HT1080 (cell line): ENCODE measurements at places on chromosomes 12 and 14.
A peak's percentile ranks its signal among the peaks of the same experiment; 100 is the strongest.

GRCh38 chr14:73976125-73976524 is 26.0 kb downstream of the COQ6 start:
- no peak for DNase-seq

GRCh38 chr12:109273354-109273753 is 35.7 kb downstream of the FOXN4 start:
- no peak for DNase-seq

DNA sequence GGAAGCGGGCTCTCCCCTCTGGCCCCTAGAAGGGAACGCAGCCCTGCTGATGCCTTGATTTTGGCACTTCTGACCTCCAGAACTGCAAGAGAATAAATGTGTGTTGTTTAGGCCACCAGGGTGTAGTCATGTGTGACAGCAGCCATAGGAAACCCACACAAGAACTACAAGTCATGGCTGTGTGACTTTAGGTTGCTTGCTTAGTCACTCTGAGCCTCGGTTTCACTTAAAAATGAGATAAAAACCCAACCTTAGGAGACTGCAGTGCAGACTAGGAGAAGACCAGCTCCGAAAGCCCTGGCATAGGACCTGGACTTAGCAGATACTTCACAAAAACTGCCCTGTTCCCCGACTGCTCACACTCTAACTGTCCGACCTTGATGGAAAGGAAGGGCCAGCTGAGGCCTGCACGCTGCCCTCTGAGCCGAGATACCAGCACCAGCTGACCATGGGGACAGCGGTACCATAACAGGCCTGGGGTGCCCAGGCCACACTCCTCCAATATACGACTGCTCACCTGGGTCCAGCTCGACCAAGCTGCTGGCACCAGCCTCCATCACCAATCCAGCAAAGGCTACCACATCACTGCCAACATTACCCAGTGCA is 53.5 kb downstream of the CCDC85C start:
- no peak for DNase-seq

DNA sequence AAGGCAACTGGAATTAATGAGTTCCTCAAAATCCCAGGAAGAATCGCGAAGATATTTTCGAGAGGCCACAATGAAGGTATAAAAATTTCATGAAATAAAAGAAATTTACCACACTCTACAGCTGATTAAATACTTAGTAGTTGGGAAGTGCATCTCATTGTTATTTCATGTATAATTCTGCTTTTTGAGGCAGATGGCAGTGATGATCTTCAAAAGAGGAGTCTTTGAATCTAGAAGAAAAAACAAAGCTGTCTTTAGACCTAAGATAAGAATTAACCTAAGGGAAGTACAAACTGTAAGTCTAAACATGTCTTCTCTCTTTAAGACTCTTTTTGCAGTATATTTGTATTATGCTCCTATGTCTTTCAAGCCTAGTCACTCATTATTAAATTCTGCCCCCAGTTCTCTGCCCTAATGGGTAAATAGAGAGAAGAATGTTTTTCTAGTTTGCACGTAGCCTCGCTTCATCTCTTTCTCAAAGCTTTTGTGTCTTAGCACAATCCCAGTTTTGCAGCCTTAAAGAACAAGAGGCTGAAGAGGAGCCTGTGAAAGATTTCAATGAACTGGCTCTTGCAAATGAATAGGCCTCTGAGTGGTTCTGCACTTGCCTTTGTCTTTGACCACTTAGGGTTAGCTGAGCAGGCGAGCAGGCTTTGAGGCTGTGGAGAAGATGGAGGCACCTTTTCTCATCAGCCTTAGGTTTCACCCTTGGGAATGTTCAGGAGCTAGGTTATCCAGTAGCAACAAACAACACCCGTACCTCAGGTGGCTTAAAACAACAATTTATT is 32.7 kb downstream of the CFAP54 start:
- no peak for DNase-seq

DNA sequence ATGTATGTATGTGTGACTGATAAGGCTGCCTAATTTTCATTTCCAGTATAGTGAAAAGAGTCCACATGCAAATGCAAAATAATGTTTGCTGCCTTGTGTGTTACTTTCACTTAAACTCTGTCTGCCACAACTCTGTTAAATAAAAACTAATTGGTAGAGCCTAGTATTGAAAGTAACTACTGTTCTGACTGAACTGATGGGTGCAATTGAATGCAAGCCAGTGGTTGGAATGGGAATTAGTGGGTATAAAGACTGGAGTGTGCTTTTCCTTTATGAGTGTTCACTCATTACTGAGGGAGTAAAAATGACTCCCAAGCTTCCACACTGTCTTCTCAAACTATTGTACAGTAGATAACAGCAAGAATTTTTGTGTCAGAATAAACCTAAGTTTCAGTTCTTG is 571.0 kb downstream of the TMTC2 start:
- DNase-seq: no peak

GRCh38 chr12:115135800-115136211 is 451.8 kb upstream of the TBX3 start:
- DNase-seq: peak; percentile 10

- no peak for DNase-seq
Measured at GRCh38 chr12:121793440-121793837, at the start of gene RHOF. Gene RHOF (minus strand): TSS chr12:121793688. CDS start chr12:121793633, 55 bp downstream.

DNA sequence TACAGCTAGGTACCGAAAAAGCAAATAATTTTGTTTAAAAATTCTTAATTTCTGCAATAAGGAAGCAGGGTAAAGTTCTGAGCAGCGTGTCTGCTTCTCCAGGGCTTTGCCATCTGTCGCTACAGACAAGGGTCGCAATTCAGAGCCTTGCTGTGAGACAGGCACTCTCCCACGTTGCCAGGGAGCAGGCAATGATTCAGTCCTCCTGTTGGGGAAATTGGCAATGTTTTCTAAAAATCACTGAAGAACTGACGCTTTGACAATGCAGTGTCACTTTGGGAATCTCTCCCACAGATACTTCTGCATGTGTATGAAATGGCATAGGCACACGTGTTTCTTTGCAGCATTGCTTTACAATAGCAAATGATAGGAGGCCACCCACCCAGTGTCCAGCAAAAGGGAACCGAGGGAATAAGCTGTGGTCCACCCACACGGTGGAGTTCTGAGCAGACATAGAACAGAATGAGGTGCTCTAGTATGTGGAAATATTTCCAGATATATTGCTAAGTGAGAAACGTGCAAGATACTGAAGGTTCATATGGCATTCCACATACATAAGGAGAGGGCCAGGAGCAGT is 16.0 kb upstream of the HIP1R start:
- DNase-seq: no peak

- peak; percentile 30 for DNase-seq
Measured at GRCh38 chr12:24820872-24821271, 128.0 kb downstream of the BCAT1 start.

DNA sequence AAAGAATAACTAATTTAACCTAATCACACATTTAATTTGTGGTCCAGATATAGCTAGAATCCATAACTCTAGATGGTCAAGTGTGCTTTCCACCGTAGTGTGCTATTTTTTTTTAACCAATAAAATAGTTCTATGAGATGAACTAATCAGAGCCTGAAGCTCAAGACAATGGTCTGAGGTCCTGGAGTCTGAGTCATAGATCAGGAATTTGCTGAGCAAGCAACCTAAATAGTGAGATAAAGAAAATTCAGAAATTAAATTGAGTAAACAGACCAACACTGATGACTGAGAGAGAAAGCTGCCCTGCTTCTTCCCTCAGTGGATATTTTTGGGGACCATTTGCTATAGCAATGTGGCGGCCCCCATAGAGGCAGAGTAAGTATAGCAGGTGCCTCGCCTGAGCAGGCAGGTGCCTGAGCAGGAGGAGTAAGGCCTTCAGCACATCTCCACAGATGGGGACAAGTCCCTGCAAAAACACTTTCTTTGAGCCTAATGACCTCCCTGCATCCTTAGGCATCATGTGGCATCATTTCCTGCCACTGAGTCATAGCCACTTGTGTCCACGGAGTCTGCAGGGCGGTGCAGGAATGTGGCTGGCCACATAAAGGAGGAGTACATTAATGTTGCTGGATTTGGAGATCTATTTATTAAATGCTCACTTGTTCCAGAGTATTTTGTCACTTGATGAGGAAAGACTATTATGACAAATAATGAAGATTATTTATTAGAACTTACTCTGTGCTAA is 13.9 kb upstream of the CLEC4E start:
- DNase-seq: peak; percentile 46

DNA sequence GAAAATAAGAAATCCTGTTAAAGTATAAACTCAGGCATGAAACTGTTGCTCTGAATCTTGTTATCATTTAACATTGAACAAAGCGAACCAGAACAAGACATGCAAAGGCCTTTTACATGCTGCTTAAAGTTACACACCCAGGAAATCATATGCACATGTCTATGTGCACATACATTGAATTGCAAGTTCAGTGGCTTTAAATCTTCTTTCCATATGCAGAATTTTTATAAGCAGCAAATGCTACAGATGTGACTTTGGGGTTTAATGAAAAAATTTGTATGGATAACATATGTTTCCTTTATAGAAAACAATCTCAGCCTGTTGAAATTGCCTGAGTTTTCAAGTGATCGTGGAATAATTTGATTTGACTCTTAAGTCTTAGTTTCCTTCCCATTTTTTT is 193.9 kb downstream of the AEBP2 start:
- DNase-seq: no peak

- DNase-seq: peak; percentile 42
Measured at GRCh38 chr12:88952562-88952942, 372.3 kb upstream of the KITLG start.

GRCh38 chr14:96166461-96167223 is 38.0 kb upstream of the BDKRB2 start:
- no peak for DNase-seq

DNA sequence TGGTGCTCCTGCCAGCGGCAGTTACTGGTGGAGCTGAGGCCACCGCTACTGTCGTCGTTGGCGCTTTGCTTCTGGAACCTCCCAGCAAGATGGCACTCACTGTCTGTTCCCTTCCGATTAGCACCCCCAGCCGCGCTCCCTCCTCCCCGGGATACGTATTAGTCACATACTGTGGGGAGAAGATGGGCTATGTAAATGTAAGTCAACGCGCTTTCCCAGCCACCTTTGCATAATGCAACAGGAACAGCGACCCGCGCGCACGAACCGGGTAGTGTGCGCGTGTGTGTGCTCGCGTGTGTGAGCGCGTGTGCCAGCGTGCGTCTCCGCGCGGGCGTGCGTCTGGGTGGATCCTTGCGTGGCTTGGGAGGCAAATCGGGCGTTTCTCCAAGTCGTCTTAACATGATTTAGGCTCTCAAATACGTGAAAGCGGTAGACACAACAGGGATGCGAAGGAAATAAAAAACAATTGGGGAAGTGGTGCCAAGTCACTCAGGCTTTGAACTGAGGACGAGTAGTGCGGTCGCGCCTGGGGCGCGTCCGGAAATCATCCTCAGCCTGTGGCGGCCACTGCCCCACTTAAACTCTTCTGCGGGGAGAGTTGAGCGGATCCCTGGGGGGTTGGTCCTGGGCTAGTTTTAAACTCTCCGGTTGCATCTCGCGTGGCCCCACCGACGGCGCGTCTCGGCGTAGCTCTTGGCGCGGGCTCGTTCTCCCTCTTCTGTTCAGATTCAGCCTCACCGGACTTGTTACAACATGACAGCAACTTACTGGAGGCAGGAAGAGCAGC is 1.8 kb downstream of the FLRT2 start:
- peak; percentile 7 for DNase-seq

GRCh38 chr14:83559721-83560120 is 1970.2 kb upstream of the FLRT2 start:
- DNase-seq: no peak

GRCh38 chr12:7695237-7695560 is 376 bp downstream of the GDF3 start:
- no peak for DNase-seq

GRCh38 chr12:26469421-26470180 is 274.2 kb downstream of the SSPN start:
- no peak for DNase-seq

DNA sequence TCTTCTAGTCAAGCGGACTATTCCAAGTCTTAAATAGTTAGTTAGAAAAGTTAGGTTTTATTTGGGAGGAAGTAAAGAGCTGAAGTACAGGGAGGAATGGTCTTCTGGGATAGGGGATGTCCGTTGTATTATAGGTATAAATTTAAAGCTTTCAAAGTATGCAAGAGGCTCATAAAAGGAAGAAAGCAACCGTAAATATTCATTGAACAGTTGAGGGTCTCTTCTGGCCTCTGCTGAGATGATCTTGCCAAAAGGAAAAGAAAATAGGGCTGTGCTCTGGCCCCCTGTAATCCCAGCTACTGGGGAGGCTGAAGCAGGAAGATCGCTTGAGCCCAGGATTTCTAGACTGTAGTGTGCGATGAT is 377 bp upstream of the TIMELESS start:
- peak; percentile 8 for DNase-seq

GRCh38 chr12:76866726-76867125 is 12.1 kb downstream of the CSRP2 start:
- no peak for DNase-seq

DNA sequence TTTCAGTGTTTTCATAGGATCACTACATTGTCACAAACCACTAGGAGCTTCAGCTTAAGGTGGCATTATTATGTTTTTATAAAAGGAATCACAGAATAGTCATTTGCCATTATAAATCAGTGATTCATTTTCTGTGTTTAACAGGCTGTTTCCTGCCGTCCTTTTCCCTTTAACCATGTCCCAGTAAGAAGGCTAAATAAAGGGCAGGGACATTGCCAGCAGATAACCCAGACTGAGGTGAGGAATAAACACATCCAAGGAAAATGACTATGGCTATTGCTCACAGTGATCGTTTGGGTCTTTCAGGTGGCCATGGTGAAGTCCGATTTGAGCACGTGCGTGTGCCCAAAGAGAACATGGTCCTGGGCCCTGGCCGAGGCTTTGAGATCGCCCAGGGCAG is 17.9 kb upstream of the ALDH2 start:
- DNase-seq: no peak

GRCh38 chr12:118501489-118501888 is 125.1 kb downstream of the SUDS3 start:
- DNase-seq: no peak

- no peak for DNase-seq
Measured at GRCh38 chr14:70641548-70642302, at the start of gene TTC9. Gene TTC9 (plus strand): TSS chr14:70641916. CDS start chr14:70642130, 214 bp downstream.

DNA sequence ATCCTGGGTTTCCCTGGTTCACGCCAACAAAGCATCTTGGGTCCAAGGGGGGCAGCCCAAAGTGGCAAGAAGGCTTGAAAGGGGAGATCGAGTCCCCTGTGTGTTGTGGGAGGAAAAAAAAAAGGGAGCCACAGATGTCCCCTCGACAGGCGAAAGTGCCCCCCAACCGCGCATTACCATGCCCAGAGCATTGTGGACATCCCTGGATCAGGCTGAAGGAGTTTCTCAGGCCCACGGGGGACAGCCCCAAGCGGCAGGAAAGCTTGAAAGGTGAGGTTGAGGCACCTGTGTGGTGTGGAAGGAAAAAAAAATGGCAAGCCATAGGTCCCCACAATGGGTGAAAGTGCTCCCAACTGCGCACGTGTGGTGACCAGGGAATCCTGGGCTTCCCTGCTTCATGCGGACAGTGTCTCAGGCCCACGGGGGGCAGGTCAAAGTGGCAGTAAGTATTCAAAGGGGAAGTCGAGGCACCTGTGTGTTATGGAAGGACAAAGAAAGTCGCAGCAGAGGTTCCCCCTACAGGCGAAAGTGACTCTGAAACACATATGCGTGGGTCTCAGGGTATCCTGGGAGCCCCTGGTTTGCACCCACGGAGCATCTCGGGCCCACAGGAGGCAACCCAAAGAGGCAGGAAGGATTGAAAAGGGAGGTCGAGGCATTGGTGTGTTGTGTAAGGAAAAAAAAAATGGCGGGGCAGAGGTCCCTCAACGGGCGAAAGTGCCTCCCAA is 580.1 kb downstream of the ALG10 start:
- DNase-seq: no peak
